CD8-positive, alpha-beta memory T cell (primary cell): ENCODE measurements at places on chromosomes 2 and 18.
A peak's percentile ranks its signal among the peaks of the same experiment; 100 is the strongest.

DNA sequence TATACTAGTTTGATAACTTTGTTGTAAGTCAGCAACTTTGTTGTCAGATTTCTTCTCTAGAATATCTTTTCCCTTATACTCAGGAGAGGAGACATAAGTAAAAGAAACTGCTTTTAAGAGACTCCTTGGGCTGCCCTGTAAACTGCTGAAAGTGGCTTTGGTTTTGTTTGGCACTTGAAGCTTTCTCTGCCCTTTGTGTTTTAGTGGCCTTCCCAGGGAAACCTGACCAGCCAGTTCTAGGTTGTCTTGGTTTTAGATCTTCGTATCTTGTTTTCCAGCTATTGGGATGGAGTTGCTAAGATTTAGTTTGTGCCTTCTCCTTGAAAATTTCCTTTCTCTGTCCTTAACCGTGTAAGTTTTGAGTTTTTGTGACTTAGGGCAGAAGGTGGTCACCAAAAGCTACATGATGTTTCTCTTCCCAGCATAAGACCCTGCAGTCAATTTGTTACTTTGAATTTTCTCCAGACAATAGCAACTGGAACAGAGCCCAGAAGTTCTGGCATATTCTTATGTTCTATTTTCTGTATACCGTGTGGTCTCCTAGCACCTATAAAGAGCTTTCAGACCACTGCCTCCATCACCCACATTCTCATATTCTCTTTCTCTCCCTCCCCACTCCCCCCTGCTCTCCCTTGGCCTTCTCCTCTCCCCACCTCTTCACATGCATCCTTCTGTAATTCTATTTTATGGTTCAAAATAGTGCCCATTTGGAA, 81.1 kb downstream of the BOLA3 start:
- H3K4me3 ChIP-seq = no peak overlapping the region
- H3K36me3 ChIP-seq = no peaks in the 10 kb centered on the region
- no peak overlapping the region for H3K27ac ChIP-seq

DNA sequence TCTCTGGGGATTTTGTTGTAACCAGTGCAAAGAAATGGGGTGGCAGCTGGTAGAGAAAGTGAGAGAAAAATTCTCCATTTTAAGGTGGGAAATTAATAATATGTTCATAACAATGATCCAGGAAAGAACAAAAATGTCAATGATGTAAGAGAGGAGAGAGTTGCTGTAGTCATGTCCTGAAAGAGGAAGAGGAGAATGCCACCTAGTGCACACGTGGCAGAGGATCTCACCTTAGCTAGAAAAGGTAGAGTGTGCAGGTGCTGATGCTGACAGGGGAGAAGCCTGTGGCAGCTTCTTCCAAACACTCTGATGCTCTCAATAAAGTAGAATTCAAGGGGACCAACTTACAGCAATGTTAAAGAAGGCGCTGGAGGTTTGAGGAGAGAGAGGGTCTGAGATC, 282.9 kb upstream of the PKDCC start:
- H3K27ac ChIP-seq = no peak overlapping the region
- H3K36me3 ChIP-seq = no peaks in the 10 kb centered on the region
- H3K4me3 ChIP-seq = no peak overlapping the region

DNA sequence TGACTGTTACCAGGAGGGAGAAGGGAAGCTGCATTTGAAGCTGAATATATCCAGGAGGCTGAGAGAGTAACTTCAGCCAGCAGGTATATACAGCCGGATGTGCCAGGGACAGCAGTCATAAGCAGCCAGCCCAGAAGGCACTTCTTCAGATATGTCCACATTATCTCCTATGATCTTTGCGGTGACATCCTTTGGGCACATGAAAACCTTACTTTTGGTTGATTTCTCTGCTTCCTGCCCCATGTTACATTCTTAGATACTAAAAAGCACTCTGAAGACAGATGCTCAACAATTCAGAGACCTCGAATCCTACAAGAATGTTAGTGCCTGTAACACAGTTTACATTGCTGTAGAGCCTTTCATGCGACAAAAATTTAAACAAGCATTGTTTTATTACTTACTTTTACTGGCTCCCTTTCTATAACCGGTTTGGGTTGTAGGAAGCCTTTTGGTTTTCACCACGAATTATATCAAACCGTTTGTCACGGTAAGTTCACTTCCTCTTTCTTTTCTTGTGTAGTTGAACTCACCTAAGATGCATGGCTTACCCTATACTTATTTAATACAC, 50.3 kb upstream of the TLK1 start:
- H3K4me1 ChIP-seq = peaks cover 20% of the 10 kb centered on the region
- DNase-seq = peak; percentile 48
- peak overlapping the region; percentile 52 for H3K4me3 ChIP-seq
- no peaks in the 10 kb centered on the region for H3K27me3 ChIP-seq
- H3K36me3 ChIP-seq = no peaks in the 10 kb centered on the region
- no peak overlapping the region for H3K27ac ChIP-seq

DNA sequence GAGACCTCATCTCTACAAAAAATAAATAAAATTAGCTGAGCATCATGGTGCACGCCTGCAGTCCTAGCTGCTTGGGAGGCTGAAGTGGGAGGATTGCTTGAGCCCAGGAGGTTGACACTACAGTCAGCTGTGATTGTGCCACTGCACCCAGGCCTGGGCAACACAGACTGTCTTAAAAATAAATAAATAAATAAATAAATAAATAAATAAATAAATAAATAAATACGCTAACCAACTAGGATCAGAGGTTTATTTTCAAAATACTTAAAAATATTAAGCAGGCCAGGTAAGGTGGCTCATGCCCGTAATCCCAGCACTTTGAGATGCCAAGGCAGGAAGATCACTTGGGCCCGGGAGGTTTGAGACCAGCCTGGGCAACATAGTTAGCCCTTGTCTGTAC, 63.6 kb downstream of the KCNG3 start:
- no peaks in the 10 kb centered on the region for H3K36me3 ChIP-seq
- H3K27ac ChIP-seq = no peak overlapping the region
- no peak overlapping the region for H3K4me3 ChIP-seq
- no peak for DNase-seq

DNA sequence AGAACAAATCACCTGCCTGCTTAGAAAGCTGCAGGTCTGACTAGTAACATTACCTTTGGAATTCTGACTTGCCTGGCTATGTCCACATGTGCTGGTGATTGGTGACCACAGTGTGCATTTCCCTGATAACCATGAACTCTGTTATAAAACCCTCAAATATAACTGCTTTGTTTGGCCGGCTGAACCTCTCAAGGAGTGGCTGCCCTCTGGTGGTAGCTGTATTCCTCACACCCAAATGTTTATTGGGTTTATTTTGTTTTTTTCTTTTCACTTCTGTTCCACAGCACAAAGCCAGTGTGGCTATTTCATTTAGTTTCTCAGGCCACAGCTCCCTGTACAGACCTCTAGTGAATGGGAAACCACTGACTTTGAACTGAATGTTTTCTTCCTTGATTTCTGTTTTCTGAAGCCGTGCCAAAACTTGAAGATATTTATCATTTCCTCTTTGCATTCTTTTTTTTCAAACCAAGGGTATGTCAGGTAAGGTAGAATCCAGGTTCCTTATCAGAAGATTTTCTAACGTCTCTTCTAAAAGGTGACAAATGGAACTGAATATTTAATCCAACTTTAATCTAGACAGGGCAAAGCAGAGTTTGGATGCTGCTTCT, 549.0 kb upstream of the VRK2 start:
- no peak overlapping the region for H3K27ac ChIP-seq
- no peaks in the 10 kb centered on the region for H3K36me3 ChIP-seq
- no peak for DNase-seq
- H3K27me3 ChIP-seq = no peaks in the 10 kb centered on the region
- no peaks in the 10 kb centered on the region for H3K4me1 ChIP-seq
